ENCODE measurements at places on chromosomes 16 and 17.

DNA sequence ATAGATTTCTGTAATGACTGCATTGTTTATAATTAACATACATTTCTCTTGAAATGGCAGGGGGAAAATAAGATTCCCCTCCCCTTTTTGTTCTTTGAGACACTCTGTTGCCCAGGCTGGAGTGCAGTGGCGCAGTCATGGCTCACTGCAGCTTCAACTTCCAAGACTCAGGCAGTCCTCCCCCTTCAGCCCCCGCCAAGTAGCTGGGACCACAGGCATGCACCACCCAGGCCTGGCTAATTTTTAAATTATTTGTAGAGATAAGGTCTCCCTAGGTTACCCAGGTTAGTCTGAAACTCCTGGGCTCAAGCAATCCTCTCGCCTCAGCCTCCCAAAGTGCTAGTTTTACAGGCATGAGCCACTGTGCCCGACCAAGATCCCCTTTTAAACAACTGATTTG lies 67.7 kb downstream of the KATNIP start:
- no peak for DNase-seq

- DNase-seq = no peak
These were observed 32.9 kb downstream of the DEF8 start for GRCh38 chr16:89981414-89981813.

GRCh38 chr16:19292186-19292585 lies 6.7 kb downstream of the CLEC19A start:
- DNase-seq = no peak

DNA sequence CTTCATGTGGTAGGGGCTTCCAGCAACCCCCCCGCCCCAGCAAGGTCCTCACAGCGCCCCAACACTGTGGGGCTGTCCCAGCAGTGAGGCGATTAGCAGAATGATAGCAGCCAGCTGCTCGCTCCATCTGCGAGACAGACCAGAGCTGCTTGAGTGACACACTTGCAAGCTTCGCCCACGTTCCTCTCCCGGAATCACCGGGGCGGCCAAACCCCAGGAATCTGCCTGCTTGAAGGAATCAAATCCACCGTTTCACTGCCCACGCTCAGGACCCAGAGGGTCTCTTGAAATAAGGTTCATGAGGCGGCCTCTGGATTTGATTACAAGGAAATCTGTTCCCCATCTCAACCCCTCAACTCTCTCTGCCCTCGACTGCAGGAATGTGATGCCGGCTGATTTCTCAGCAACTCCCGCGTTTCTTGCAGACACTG lies 356.0 kb downstream of the C16orf95 start:
- no peak for DNase-seq

DNA sequence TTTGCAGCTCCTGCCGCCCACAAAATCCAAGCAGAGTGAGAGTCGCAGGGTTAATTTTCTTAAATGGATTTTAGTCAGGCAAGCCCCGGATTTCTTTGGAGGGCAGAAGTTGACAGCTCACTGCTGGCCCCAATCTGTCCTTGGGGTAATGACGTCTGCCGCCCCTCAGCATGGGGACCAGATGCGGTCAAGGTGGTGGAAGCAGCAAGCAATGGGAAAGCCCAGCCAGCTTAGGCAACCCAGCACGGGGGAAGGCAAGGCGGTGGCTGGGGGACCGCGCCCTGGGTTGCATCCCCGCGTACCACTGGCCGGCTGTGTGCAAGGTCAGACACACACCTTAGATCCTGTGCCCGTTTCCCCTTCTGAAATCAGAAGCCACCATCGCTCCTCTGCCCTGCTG lies 321.7 kb downstream of the C16orf95 start:
- no peak for DNase-seq

DNA sequence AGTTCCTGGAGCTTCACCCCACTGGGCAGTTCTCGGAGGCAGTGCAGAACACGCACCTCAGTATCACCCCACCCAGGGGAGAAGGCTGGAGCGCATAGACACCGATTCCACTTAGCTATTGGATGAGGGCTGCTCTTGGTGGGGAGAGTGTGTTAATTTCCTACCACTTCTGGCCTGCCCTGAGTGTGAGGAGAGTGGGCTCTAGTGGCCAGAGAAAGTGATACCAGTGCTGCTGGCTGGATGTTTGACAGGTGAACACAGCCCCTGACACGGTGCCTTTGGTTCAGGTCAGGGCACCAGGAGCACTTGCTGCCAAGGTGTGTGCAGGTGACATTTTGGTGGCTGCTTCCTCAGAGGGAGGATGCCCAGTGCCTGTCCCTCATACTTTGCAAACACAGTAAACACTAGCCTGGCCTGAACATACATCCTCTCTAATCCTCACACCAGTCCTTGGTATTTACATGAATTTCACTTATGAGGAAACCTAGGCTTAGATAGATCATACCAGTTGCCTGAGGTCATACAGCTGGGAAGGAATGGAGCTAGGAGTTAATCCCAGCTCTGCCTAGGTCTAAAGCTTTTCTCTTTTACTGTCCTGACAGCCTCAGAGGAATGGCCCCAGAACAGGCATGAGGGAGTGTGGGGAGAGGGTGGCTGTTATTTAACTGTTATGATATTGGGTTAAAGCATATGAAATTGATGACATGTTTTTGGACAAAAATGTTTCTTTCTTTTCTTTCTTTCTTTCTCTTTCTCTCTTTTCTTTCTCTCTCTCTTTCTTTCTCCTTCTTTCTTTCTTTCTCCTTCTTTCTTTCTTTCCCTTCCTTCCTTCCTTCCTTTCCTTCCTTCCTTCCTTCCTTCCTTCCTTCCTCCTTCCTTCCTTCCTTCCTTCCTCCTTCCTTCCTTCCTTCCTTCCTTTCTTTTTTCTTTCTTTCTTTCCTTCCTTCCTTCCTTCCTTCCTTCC lies 21.0 kb upstream of the ITGAX start:
- no peak for DNase-seq

- no peak for DNase-seq
These were observed 65.1 kb downstream of the SDR42E1 start for GRCh38 chr16:81946206-81946605.

- no peak for DNase-seq
These were observed 28.0 kb downstream of the CRHR1 start for GRCh38 chr17:45812102-45812501.

DNA sequence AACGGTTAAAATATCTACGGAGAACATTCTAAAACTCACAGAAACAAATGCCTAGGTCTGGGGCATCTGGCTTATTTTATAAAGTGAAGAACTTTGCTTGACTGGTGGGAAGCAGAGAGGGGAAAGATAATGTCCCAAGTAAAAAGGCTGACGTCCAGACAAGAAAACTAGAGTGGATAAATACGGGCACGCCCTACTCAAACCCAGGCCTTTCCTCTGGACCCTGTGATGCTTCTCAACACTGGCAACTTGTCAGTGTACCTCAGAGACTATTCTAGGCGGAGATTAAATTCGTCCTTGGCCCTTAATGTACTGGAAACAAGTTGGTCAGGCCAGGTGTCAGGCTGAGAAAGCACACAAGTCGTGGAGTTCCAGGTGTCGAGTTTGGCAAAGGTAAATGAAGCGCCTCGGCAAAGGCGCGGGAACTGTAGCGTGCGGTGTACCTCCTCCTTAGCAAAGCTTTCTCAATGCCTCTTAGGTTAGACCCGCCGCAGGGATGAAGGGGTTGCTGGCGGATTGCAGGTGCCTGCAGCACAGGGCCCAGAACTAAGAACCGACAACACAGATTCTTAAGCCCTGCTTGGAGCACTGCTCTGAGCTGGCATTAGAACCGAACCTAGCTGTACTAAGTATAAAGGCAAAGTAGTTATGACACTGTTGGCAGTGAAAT lies 668 bp upstream of the UNK start:
- DNase-seq = no peak

DNA sequence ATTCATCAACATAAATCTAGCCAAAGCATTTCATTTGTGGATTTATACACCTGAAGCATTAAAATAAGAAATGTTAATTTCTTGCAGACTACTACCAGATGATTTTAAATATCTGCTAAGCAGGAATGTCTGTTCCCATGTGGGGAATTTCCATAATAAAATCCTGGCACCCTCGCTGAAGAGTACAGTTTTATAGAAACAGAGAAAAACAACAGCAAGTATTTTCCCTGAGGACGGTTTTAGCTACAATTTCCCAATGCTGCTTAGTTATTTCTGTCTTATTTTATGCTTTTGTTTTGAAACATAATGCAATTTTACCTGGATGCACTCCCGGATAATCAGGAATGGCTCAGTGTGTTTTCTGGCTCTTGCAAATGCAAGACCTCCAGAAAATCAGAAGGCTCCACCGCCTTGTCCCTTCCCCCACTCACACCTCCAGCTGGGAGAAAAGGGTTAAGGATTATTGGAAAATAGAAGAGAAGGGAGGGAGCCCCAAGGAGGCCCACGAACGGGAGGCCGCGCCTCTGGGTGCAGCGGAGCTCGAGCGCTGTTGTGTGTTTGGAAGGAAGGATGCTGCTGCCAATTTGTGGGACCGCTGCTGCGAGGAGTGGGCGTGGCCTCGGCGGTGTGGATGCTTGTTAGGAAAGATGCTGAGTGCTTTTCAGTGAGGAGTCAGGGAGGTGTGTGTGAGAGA lies at the start of gene CNTNAP4:
TSS of gene CNTNAP4 (plus strand) at position 657 of the 694 bp plus-strand sequence. CDS start 262 bp downstream, outside the sequence.
- DNase-seq = no peak

- no peak for DNase-seq
These were observed 60.5 kb downstream of the TMEM100 start for GRCh38 chr17:55661963-55662834.

- no peak for DNase-seq
These were observed 1.8 kb downstream of the MRPL28 start for GRCh38 chr16:368388-369158.

DNA sequence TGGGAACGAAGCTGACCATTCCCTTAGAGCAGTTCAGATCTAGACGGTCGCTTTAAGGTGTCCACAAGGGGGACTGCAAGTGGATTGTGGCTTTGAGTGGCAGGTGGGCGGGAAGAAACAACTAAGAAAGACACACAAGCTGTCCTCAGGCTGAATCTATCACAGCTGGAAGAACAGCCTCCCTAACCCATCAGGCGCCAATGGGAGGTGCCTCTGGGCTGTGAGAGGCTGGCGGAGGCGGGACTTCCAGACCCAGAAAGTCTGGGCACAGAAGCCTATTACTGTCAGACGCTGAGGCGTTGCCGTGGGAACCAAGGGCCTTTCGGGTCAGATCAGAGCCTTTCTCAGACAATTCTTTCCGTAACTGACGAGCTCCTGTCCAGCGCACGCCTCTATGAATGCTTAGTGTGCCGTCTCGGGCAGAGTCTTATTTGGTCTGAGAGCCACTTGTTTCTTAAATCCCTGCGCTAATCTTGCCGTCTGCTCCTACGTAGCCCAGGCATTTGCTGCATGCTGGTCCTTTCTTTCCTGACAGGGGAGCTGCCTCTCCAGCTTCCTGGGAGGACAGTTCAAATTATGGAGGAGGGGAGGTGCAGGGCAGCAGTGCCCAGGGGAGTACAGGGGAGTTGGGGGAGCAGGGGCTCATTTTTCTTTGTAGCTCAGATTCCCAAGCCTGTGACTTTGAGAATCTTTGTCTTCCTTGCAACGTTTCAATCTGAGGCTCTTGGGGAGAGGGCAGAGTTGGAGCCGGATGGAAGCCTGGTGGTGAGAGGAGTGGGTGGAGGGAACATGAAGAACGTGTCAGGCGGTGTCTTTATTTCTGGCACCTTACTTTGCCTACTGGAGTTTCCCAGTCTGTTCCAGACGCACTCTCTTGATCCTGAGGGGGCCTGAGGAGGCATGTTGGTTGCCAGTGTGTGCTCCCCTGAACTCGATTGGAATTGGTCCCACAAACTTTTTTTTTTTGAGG lies 618.7 kb downstream of the KCNJ18 start:
- DNase-seq = no peak
